ENCODE measurements at places on chromosomes 4 and X.

DNA sequence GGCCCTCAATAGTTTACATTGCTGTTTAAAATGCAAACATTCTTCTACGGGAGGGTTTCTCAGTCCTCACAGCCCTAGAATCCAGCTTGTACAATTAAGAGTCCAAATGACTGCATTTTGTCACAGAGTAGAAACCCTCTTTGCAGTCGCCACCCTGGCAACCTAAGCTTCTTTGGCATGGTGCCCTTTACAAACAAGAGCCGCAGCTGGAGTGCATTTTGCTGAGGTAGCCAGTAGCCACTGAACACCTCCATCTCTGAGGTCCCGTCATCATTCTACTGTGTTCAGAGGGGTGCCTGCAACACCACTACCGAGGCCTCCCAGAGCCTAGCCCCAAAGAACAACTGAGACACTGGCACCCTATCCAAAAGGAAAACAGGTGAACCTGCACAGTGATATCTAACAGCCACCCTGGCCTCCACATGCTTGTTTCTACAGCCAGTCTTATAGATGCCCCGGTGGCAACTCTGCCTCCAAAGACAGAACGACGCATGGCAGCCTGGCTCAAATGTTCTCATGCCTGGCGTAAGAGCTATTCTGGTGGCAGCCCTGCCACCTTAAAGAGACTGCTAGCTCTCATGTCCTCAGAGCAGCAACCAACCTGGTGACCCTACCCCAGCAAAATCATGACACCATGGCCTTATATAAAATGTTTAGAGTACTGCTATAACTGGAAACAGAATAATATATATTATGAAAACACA lies 801.9 kb downstream of the TECRL start:
- DNase-seq: peak; percentile 8
- no peak overlapping the region for H3K4me3 ChIP-seq
- no peak overlapping the region for H3K27ac ChIP-seq
- H3K4me1 ChIP-seq: no peaks in the 10 kb centered on the region
- no peaks in the 10 kb centered on the region for H3K36me3 ChIP-seq
- H3K27me3 ChIP-seq: no peaks in the 10 kb centered on the region

- H3K4me3 ChIP-seq: no peak overlapping the region
- no peak overlapping the region for H3K27ac ChIP-seq
- DNase-seq: no peak
- H3K27me3 ChIP-seq: no peaks in the 10 kb centered on the region
- H3K4me1 ChIP-seq: no peaks in the 10 kb centered on the region
- H3K36me3 ChIP-seq: no peaks in the 10 kb centered on the region
These were observed 76.9 kb downstream of the DHX15 start for GRCh38 chr4:24507439-24507838.

GRCh38 chr4:15756361-15756861 lies 21.7 kb upstream of the CD38 start:
- H3K4me3 ChIP-seq: no peak overlapping the region
- no peaks in the 10 kb centered on the region for H3K27me3 ChIP-seq
- H3K36me3 ChIP-seq: no peaks in the 10 kb centered on the region
- DNase-seq: no peak

- H3K27ac ChIP-seq: no peak overlapping the region
- no peaks in the 10 kb centered on the region for H3K36me3 ChIP-seq
These were observed 8.7 kb upstream of the MUC7 start for GRCh38 chr4:70463335-70463734.

GRCh38 chr4:22334155-22334554 lies 181.7 kb downstream of the ADGRA3 start:
- no peak for DNase-seq
- H3K27ac ChIP-seq: no peak overlapping the region
- H3K27me3 ChIP-seq: no peaks in the 10 kb centered on the region
- H3K36me3 ChIP-seq: no peaks in the 10 kb centered on the region
